ENCODE measurements at places on chromosomes 7 and 10.

DNA sequence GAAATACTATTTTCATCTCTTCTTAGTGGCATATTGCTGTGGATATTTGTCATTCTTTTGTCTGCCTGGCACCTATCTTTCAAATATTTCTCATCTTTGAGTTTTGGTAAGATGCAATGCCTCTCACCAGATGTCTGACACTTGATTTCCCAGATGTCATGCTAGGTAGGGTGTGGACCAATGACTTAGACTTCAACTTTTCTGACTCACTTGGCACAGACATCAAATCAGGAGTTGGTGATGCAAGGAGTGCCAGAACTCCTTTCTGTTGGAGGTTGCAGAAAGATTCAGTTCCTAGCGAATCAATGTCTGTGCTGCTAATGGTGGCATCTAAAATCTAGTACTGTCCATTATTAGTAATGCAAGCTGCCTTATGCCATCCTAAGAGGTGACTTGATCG is 216.9 kb upstream of the FERD3L start:
- no peak for DNase-seq

GRCh38 chr7:149874644-149875028 is 867 bp downstream of the ATP6V0E2 start:
- no peak for DNase-seq

- no peak for DNase-seq
These were observed 176.5 kb upstream of the KCTD7 start for GRCh38 chr7:66452165-66452564.

DNA sequence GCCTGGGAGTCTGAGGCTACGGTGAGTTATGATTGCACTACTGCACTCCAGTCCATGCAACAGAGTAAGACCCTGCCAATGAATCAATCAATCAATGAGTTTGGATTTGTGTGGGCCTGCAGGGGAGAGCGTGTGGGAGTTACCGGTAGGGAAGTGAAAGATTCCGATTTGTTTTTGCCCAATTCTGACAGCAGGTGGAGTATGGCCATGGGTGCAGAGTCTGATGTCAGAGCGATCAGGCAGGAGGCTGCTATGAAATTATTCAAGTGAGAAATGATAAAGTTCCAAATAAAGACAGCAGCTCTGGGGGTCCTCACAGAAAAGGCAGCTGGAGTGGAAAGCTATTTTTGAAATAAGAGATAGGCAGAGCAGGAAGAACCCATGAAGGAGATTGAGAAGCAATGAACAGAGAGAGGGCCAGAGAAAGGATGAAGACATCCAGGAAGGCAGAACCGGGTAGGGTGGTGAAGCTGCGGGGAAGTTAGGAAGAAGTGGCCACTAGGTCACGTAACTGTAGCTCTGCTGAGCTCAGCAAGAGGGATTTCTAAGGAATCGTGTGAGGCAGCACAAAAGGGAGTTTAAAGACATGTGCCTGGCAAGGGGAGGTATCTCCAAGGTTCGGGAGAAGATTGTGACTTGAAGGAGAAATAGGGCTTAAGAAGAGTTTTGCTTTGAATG is 93.7 kb upstream of the NMT2 start:
- no peak for DNase-seq

DNA sequence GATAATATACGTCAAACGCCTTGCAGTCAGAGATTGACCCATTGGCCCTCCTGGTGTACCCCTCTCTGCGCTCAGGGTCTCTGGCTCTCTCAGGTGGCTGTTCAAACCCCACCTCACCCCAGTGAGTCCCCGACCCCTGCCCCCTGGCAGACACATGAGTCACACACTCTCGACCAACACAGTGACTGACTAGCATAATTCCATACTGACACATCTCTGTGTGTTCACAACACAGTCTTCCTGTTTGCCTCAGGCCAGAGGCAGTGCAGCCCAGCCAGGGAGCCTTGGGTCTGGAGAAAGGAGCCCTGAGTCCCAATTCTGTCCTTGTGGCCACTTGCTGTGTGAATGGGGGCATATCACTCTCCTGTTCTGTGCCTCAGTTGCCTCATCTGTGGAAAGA is 40.1 kb downstream of the PALD1 start:
- DNase-seq: no peak

DNA sequence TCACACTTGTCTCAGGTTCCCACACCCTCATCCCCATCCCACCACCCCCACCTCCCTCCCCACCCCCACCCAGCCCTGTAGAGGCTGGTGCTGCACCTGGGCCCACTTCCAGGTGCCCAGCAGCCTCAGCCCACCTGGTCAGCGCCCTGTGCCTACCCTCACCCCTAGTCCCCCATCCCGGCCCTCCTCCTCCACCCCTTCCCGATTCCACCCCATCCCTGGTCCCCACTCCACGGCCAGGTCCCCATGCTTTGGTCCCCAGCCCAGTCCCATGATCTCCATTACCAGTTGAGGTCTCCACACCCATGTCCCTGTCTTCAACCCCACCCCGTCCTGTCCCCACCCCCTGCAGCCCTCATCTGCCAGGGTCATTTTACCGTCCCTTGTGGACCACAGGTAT is 24.6 kb upstream of the CNPY1 start:
- no peak for DNase-seq

GRCh38 chr7:8371742-8372141 is 61.7 kb upstream of the NXPH1 start:
- no peak for DNase-seq

GRCh38 chr10:70560511-70560941 is 42.0 kb downstream of the PRF1 start:
- DNase-seq: no peak

DNA sequence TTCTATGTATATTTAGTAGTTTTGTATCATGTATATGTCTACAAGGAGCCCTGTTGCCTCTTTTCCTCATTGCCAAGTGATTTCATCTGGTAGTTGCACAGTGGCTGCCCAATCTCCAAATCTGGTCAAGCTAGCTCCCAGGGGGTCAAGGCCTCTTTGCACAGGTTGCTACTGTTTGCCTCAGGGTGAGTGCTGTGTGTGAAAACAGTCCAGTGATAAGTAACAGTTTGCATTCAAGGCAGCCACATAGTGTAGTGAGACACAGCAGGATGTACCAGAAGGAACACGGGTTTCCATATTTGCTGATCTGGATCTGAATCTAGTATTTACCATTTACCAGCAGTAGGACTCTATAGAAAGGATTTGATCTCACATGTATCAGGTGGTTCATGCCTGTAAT is 13.3 kb upstream of the EPC1 start:
- no peak for DNase-seq

GRCh38 chr10:91284486-91285090 is 64.1 kb downstream of the PCGF5 start:
- DNase-seq: no peak

DNA sequence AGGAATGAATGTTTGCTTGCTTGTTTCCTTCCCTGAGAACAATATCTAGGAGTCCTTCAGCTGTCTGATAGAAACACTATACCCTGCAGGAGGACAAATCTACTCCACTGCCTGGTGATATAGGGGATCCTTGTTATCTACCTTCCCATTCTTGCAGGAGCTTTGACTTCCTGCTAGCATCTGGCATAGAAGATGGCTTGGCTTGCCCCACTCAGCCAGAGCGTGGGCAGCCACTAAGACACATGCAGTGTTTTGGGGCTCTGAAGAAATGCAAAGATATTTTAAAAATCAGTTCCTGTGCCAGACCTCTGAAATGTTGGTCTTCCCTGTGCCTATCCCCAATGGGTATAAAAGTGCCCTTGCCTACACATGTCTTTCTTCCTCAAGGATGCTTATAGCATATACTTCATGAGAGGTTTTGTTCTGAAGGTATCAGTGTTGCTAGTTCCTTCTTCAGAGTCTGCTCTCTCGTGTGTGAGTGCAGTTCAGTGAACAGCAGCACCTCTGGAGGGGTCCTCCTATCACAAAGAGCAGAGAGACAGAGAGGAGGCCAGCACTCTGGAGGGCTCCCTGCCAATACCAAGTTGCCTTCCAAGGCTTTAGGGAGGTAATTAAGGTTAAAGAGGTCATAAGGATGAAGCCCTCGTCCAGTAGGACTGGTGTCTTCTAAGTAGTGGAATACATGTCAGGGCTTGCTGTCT is 149.1 kb upstream of the CALCR start:
- DNase-seq: no peak

DNA sequence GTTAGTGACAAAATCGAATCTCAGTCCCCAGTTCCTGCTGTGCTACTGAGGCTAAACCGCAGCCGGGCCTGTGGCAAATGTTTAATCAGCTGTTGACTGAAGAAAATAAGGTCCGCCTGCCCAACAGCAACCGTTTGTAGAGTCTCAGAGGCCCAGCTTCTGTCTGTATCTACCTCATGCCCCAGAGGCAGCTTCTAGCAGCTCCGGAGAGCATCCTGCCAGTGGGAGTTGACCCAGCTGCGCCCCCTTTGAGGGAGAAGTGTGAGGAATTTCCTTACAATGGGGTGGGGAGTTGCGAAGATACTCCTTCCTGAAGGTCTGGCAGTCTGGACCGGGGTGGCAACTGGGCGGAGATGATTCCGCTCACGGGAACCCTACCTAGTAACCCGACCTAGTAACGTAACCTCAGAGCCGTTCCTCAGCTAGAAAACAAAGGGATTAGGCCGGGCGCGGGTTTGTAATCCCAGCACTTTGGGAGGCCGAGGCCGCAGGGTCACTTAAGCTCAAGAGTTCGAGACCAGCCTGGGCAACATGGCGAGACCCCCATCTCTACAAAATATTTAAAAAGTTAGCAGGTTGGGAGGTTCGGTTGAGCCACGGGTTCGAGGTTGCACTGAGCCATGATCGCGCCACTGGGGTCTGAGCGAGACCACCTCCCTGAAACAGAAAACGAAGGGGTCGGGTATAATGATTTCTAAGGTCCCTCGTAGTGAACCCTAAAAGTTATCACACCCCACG is 846 bp upstream of the ZNF775 start:
- DNase-seq: peak; percentile 65

GRCh38 chr10:35420044-35420443 is 83.7 kb downstream of the CCNY start:
- DNase-seq: no peak

GRCh38 chr7:94348142-94348541 is 46.6 kb upstream of the COL1A2 start:
- DNase-seq: no peak

DNA sequence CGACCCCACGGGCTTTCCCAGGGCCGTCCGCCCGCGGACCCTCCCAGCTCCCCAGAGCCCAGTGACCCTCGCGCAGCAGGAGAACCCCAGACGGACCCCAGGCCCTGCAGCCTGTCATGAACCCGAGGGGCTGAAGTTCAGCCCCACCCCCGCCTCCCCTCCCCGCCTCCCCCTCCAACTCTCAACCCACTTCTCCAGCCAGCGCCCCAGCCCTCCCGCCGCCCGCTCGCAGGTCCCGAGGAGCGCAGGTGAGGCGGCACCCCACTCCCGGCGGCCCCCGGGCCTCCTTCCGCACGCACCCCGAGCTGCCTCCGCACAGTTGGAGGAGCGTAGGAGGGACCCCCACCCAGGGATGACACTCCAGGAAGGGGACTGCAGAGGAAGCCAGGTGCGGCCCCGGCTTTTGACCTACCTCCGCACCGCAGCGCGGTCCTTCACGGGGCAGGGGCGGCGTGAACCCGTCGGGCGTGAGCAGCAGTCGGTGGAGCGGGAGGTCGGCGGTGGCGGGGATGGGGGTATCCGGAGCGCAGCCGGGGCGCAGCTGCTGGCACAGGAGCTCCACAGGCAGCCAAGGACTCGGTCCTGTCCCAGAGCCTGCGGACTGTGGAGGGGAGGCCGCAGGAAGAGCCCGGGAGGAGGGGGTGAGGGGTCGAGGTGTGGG is at the start of gene TMEM176A:
TSS of gene TMEM176A (plus strand) at position 189 of the 661 bp plus-strand sequence. CDS start 782 bp downstream, outside the sequence.
- DNase-seq: no peak

- DNase-seq: no peak
These were observed 4.7 kb upstream of the JAKMIP3 start for GRCh38 chr10:132061030-132061429.

GRCh38 chr10:58593008-58593407 is 80.3 kb downstream of the BICC1 start:
- DNase-seq: peak; percentile 43

DNA sequence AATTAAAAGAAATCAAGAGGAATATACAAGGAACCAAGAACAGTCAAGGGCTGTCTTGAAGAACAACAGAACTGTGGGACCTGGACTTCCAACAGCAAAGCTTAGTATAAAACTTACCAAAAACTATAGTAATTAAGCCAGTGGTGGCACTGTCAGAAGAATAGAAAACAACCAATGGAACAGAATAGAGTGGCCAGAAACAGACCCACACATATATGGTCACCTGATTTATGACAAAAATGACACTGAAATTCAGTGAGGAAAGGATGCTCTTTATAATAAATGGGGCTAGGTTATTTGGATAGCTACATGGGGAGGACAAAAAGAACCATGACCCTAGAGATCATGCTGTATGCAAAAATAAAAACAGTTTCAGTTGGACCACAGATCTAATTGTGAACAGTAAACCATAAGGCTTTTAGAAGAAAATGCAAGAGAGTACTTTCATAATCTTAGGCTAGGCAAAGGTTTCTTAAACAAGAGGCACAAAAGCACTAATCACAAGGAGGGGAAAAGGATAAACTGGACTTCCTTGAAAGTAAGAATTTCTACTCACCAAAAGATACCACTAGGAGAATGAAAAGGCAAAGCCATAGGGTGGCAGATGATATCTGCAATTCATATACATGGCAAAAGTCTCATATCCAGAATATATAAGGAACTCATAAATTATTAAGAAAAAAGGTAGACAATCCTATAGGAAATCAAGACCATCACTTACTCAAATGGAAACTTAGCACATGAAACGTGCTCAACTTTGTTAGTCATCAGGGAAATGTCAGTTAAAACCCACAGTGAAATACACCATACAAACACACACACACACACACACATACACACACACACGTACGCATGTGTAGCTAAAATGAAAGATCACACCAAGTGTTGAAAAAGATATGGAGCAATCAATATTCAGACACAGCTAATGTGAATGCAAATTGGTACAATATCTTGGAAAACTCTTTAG is 20.8 kb downstream of the HYCC1 start:
- DNase-seq: peak; percentile 37

DNA sequence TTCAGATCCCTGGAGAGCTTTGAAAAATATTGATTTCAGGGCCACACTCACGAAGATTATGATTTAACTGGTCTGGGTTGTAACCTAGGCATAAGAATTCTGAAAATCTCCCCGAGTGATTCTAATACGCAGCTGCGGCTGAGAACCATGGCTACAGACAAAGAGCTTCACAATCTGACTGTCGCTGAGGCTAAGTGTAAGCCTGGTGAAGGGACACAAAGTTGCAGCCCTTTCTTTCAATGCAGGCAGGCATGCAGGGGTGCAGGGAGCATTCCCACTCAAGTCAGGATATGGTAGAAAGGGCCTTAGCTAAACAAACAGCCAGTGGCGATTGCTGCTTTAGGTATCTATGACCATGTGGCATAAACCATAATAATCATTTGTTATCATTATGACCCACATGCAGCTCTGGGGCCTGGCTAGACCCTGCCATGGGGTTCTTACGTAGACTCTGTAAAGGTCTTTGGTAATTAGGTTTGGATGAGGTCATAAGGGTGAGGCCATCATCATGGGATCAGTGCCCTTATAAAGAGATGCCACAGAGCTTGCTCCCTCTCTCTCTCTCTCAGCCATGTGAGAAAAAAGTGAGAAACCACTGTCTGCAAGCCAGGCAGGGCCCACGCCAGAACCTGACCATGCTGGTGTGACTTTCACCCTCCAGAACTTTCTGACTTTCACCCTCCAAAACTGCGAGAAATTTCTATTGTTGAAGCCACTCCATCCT is 88.4 kb upstream of the LANCL2 start:
- no peak for DNase-seq

GRCh38 chr7:137967143-137968018 is 34.5 kb downstream of the CREB3L2 start:
- peak; percentile 33 for DNase-seq
